ENCODE measurements at places on chromosomes 7 and 10.

DNA sequence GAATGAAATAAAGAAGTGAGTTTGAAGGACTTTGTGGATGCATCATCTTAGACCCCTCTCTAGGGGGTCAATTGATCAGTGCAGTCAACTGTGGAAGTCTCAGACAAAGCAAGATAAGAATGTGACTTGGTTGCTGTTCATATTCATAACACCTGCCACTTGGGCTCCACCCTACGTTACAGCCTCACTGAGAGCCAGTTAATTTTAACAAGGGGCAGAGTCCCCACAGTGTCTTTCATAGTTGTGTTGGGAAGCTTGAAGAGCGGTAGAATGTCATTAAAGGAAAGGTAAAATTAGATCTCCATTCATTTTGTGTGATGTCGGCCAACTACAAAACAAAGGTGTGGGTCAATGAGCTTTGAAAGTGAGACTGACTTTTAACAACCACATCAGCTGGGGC lies 442.1 kb upstream of the C7orf33 start:
- no peak for DNase-seq

GRCh38 chr7:47526466-47526865 lies 55.4 kb downstream of the TNS3 start:
- no peak for DNase-seq

DNA sequence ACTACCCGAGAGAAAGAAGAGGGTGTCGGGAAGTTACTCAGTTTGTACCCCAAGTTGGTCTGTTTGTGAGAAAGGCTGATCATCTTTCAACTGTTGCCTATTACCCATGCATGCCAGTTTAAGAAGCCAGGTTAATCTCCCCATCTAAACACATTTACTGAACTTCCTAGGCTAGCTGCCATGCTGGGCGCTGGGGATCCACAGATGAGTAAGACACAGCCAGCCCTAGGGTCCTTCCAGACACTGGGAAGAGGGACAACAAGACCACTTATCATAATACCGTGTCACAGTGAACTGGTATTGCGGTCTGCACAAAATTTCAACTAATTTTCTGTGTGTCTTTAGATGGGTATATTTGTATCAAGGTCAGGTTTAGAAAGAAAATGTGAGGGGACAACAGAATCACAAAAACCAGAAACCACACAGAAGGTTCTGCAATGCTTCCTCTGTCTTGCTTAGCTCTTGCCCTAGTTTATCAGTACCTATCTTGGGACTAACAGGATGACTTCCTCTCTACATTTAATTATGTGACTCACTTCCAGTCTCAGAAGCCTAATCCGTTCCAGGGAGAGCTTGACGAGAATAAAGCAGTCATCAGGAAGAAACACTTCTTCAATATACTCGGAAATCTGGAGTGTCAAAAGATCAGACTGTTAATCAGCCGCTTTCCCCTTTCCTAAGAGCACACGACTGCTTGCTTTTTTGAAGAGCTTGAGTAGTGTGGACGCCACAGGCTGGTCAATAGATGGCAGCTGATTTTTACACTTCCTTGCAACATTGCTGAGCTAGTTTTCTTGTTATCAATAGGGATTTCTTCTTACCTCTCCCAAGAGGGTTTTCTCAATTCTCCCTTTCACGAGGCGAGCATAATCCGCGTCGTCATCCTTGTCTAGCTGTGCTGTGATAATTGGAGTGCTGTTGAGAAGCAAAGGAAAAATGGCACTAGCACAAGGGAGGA lies 45.7 kb downstream of the POLR3A start:
- DNase-seq = no peak

GRCh38 chr10:33099748-33100147 lies 141.7 kb upstream of the ITGB1 start:
- DNase-seq = no peak

DNA sequence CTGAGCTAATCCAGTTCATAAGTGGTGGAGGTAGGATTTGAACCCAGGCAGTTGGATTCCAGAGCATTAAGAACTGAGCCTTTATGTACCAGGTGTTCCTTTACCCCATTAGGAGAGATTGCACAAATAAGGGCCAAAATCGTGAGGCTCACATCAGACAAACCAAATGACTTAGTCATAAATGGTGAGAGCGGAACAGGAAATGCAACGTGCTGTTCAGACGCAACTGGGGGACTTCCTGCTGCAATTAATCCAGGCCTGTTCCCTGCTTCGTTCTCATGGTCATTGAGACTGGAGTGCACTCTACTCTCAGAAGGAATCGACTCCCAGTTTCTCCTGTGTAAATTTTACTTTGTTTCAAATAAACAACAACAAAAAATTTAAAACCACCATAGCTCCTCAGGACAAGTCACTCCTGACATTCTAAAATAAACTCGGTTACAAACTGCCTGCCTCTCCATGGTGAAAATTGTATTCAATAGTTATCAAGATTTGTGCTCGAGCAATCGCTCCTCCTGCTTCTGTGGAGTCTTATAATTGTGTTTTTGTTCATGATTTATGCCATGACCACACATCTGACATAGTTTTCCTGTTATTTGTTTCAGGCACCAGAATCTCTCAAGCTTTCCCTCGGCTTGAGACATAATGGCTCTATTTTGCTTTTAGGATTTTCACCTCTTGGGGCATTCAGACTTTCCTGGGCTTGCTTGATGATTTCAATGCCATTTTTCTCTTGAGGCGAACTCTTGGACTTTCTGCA lies 115.3 kb upstream of the BMPER start:
- DNase-seq = no peak

DNA sequence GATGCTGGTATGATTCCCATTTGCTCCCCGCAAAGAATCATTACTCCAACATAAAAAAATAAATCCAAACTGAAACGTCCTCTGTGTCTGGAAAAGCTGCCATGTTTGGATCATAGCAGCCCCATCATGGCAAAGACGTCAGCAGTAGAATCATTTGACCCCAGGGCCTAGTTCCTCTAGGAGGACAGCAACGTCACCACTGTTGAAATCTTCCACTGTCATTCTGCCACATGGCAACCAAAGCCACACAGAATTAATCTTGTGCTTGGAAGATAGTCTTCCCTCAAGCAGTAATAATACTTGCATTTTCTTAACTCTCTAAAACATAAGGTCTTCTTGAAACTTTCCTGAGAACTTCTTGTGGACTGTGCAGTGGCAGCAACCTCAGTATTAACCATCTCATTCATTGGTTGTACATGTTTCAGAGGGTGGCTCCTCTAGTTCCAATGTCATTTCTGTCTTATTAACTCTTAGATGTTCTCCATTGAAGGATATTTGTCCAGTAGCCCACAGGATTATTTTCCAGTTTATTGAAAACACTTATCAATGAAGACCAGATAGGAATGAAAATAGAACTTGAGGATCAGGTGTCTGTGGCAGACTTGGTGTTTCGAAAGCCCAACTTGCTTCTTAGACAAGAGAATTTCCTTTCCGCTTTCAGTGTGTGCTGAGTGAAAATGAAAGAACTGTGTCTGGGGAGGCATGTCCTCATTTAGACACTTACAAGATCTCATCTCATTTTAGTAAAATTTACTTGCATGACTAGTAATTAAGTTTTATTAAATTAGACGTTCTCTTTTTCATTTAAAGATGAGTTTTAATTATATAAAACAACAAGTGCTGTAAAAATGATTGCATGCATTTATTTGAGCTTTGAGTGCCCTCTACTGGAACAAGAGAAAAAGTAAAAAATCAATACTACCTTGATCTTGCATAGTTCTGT lies 28.9 kb upstream of the INHBA start:
- DNase-seq = no peak

- DNase-seq = no peak
Measured at GRCh38 chr10:66176772-66177171, 749.1 kb upstream of the LRRTM3 start.

GRCh38 chr10:60778971-60779796 lies 906 bp downstream of the CDK1 start:
- no peak for DNase-seq

DNA sequence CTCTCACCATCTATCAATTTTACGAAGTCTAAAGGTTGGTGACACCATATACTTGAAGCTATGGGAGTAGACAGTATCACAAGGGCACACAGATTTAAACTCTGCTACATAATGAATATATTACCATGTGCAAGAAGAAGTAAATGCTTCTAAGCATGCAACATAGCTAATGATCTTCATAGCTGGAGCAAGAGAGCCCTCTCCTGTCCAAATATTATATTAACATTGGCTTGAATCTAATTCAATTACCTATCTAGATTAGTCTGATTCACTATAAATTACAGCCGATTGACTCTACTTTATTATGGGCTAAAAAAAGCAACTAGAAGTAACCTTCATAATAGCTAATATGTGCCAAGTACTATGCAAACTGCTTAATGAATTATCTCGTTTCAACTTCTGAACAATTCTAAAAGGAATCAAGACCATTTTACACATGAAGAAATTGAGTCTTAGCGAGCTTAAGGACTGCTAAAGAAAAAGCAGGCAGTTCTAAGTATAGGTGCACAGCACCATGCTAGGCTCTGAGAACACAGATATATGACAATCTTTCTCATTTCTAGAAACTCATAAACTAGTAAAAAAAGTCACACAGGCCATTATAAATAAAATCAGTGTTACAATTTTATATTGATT lies 21.9 kb downstream of the FRA10AC1 start:
- DNase-seq = peak; percentile 26

GRCh38 chr10:129969184-129969910 lies 5.3 kb upstream of the EBF3 start:
- DNase-seq = no peak

DNA sequence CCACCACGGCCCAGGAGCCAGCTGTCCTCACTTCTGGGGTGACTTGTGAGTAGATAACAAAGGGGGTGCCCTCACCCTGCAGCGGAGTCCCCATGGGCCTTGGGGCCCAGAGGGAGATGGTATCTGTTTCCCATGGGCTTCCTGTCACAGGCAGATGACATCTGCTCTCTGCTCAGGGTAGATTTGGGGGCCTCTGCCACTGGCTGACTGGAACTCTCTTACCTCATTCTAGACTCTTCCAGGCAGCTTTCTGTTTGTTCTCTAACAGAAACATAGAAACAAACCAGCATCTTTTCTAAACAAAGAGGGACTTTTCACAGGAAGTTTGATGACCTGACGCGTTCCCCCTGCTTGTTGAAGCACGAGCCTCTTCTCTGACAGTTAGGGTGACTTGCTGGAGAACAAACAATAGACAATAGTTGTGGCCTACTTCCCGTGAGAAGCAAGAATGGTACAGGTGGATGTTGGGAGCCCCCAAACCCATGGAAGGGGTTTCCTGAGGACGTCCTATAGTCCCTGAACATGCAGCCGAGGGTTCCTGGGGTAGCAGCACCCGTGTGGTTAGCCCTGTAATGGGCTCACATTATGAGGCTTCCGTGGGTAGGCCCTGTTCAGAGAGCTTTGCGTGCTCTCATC lies 61.6 kb downstream of the GRK5 start:
- no peak for DNase-seq

Data from NCI-H2171 (cell line).